ENCODE measurements at places on chromosomes 11 and 22. TPM values are rescaled to one million over a fixed set of nuclear protein-coding genes. Genes with fewer than 3 reads are reported as not detected.

Gene PATE2
- total RNA-seq = not detected

Gene OR5L1
- total RNA-seq = not detected

Gene SLC1A2
- total RNA-seq = 6.5 TPM

Gene MB
- total RNA-seq = not detected

Gene ZW10
- 16.9 TPM for total RNA-seq

Gene ART1
- total RNA-seq = not detected

Gene MRGPRF
- total RNA-seq = 29.9 TPM

Gene TMEM258
- 185 TPM for total RNA-seq

Gene IGF2
- total RNA-seq = 1.8 TPM

Gene MAPK8IP1
- 8.1 TPM for total RNA-seq

Gene PICK1
- 5.7 TPM for total RNA-seq

Gene NDUFA6
- 108 TPM for total RNA-seq

Gene BDNF
- total RNA-seq = 48.4 TPM

Gene LGALS12
- not detected for total RNA-seq

Gene APIP
- total RNA-seq = 25.9 TPM

Gene PYGM
- 3.1 TPM for total RNA-seq

Gene OSBP
- 29.7 TPM for total RNA-seq

Gene OR52H1
- total RNA-seq = 0.43 TPM

Gene BEST1
- 7.3 TPM for total RNA-seq

Gene CATSPER1
- total RNA-seq = not detected

Gene TRPC6
- total RNA-seq = 0.09 TPM

Gene SLC22A9
- total RNA-seq = not detected

Gene MUC5AC
- not detected for total RNA-seq

Gene NRGN
- not detected for total RNA-seq

Gene KCNE3
- 18.1 TPM for total RNA-seq

Gene DEFB131B
- total RNA-seq = not detected

Gene DDTL
- total RNA-seq = 0.92 TPM

Gene DKK3
- 371 TPM for total RNA-seq

Gene APOA5
- not detected for total RNA-seq

Gene GAS2
- 0.65 TPM for total RNA-seq

Gene MMP8
- total RNA-seq = under 0.01 TPM

Gene KRTAP5-1
- total RNA-seq = not detected

Gene MUC15
- total RNA-seq = not detected

Gene OVOL1
- not detected for total RNA-seq

Gene OR51E1
- not detected for total RNA-seq

Gene PHF21B
- total RNA-seq = not detected

Gene MOV10L1
- 14.8 TPM for total RNA-seq

Gene CELF1
- total RNA-seq = 65.7 TPM

Gene PAFAH1B2
- 136 TPM for total RNA-seq

Gene VPREB1
- not detected for total RNA-seq

Gene CCDC73
- not detected for total RNA-seq

Gene HEPHL1
- 0.14 TPM for total RNA-seq

Gene CHRNA10
- total RNA-seq = 0.83 TPM

Gene CHCHD10
- 6.0 TPM for total RNA-seq

Gene APOA4
- not detected for total RNA-seq

Measured in smooth muscle cell of bladder (primary cell).